ENCODE measurements at places on chromosomes 16 and 17.

DNA sequence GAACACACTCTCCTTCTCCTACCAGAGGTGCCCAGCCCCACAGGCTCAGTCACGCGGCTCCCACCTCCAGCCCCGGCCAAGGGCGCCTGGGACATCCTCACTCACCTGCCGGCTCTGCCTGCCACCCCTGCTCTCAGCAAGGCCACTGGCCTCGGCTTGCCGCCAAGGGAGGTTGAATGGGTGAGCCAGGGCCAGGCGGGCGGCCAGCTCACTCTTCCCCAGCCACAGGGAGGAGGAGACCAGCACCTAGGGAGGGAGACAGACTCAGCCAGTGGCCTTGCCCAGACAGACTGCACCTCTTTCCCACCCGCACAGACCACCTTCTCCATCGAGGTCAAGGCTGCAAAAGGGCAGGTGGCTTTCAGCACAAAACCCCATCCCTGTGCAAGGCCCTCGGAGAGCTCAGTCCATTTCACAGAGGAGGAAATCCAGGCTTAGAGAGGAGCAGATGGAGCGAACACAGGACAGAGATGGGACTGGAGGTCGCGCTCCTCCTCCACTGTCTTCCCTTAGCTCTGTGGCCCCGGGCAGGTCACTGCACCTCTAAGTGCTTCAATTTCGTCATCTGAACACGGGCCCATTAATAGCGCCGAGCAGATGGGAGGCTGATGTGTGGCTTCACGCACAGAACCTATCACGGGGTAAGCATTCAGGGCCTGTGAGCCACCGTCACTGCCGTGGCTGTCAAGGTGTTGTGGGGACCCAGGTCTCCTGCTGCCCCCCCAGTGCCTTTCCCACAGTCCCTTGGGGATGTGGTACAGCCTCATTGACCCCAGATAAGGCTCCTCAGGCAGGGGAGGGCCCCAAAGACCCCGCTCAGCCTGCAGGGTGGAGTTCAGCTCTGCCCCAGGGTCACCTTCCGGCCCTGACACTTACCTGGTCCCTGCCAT, 56.1 kb downstream of the RMI2 start:
- DNase-seq, result no peak

DNA sequence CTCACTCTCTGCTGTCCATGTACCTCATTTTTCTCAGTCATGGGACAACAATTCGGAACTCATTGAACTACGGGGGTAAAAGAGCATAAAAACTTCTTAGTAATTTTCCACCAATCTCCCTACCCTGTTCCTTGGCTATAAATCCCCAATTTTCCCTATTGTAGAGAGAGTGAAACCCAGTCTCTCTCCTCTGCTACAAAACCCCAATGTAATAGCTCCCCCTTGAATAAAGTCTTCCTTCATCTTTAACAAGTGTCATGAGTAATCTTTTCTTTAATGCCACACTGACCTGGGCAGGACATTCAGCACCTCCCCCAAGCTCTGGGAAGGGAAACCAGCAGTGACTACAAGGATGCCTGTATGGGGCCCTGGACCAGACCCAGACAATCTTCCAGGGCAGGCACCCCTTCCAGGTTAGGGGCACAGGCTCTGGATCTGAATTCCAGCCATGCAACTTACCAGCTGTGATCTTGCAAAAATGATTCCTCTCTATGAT, 10.2 kb upstream of the EIF1 start:
- no peak for DNase-seq

DNA sequence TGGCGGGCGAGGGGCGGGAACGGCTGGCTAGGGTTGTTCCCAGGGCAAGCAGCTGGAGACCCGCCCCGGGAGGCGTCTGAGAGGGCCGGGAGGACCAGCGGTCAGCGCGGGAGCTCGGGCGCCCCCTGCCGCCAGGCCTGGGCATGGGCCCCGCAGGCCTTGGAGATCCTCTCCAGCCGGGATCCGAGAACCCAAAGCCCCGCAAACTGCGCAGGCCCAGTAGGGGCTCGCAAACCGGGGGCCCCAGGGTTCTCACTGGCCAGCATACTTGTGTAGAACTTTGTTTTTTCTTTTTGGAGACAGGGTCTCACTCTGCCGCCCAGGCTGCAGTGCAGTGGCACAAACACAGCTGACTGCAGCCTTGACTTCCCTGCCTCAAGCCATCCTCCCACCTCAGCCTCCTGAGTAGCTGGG, 20.8 kb upstream of the ZNF423 start:
- no peak for DNase-seq

DNA sequence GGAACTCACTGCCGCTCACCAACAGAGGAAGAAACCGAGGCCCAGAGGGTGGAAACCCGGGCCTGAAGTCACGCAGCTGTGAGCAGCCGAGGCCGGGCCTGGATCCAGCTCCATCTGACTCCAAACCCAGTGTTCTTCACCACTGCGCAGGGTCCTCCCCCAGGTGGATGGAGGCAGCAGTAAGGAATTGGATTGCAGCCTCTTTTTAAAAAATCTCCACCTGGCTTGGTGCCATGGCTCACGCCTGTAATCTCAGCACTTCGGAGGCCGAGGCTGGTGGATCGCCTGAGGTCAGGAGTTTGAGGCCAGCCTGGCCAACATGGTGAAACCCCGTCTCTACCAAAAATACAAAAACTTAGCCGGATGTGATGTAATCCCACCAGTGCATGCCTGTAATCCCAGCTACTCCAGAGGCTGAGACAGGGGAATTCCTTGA, 177.2 kb downstream of the FOXL1 start:
- DNase-seq, result no peak

GRCh38 chr16:75342308-75342811, 90.9 kb upstream of the BCAR1 start:
- no peak for DNase-seq

DNA sequence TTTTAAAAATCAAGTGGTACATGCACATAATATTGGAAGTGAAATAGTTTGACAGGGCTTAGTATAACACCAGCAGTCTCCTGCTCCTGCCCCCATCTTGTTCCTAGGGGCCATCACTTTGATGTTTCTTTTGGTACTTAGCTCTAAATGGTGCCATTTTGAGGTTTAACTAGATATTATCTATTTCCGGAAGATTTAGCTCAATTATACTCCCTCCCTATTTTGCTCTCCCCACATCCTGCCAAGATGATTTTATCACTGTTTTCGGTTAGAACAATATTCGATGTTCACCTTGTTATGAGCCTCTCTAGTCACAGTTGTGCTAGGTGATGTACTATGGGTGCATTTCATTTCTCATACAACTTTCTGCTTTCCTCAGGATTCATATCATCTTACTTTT, 20.0 kb upstream of the SLC35G3 start:
- DNase-seq, result no peak

DNA sequence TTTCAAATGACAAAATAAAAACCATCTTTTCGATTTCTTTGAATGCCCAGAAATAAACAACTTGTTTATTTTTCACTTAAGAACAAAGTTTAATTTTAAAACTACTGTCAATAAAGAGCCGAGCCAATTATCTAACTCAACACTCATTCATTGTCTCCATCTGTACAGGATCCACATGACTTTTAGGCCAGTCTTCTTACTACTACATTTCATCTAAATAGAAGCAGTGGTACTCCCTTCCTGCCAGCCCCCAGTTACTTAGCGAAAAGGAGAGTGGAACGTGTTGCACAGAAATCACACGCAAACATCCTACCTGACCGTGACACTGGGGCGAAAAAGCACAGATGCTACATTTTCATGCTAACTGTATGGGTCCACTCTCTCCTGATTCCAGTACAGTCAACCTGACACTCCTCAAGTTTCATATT, 1.2 kb downstream of the GNA13 start:
- DNase-seq, result no peak

GRCh38 chr17:81667754-81668153, 1.2 kb downstream of the CCDC137 start:
- no peak for DNase-seq

DNA sequence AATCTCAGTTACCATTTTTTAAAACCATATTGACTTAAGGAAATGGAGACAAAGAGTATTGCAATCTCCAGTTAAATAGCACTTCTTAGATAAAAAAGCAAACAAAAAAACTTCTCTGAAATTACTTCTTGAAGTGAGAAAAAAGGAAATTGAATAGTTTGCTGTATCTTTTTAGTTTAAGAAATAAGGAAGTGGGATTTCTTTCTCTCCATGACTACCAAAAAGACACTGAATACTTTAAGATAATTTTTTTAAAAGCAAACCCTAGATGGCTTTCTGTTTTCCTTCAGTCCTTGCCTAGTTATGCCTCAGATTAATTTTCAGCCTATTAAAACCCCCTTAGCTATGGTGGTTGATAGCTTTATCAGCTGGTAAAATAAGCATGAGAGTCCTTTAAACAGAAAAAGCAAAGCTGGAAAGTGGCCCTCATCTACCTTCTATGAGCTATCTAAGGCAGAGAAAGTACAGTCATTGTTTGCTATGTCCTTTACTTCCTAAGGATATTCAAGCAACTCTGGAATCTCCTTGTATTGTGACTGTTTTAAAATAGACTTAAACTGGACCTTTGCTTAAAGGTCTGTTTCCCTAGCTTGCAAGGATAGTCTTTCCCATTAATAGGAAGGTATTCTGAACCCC, 28.6 kb downstream of the TPPP3 start:
- DNase-seq, result peak; percentile 36

DNA sequence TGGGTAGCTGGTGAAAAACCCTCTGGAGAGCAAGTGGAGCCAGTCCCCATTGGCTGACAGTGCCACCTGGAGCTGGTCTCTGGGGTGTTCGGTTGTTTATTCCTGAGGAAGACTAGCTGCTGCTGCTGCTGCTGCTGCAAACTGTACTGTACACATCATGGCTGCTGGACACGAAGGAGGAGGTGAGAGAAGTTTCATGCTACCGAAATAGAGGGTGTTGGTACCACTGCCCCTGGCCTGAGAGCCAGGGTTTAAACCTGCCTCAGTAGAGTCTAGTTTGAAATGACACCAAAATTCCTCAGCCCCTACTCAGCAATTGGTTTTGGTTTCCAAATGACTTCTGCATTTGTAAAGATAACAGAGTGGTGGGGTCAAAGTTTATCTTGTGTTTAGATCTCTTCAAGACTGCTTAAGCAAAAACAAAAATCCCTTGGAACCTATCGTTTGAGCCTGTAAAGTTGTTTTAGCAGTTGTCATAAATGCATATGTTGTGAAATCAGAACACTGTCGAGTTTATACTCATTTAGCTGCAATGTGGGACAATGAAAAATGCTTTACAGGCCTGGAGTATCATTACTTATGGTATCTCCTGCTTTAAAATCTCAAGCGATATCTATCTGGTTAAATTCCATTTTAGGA, 40.8 kb downstream of the CYB5B start:
- DNase-seq, result no peak

GRCh38 chr17:75623386-75623785, 9.8 kb upstream of the SMIM5 start:
- no peak for DNase-seq

DNA sequence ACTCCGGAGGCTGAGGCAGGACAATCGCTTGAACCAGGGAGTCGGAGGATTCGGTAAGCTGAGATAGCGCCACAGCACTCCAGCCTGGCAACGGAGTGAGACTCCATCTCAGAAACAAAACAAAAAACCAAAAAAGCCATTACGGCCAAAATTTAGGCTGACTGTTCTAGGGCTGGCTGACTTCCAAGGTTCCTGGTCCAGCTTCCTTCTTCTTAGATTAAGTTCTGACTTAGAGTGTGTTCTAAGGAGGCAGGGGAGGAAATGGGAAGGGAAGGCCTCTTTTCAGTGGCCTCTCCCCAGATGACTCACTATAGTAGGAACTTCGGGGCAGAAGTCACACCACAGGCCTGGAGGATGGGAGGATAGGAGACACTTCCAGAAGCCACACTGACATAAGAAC, 27.7 kb upstream of the CLEC18B start:
- DNase-seq, result no peak

GRCh38 chr17:72702136-72702735, 390.3 kb downstream of the SLC39A11 start:
- DNase-seq, result no peak

DNA sequence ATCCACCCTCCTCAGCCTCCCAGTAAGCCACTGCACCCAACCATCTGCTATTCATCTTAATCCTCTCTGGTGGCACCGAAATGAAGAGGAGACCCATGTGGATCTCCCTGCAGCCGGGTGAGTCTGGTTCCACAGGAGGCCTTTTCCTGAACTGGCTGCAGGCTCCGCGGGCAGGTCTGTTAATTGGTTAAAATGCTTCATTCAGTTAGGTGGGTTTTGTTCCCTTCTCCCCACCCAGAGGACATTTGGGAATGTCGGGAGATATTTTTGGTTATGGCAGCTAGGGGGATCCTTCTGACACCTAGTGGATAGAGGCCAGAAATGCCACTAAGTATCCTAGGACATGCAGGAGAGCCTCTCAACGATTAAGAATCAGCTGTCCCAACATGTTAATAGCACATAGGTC, 16.7 kb downstream of the C16orf54 start:
- DNase-seq, result no peak

DNA sequence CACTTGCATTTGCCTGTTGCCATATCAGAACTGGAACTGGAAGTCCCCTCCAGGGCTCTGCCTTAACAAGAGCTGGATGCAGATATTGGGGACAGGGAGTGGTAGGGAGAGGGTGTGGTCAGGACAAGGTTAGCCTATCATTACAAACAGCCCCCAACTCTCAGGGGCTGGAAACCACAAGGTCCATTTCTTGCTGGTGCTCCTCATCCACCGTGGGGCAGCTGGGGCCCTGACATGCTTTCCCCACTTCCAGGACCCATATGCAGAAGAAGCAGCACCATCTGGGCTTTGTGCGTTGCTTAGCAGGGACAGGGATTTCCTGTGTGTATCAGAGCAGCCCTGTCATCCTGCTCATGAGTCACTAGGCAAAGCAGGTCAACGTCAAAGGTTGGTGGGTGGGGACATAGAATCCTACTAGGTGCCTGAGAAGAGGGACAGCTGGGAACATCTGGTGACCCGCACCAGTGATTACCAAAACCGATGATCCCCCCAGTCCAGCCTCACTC, 26.9 kb downstream of the RGS9 start:
- DNase-seq, result no peak

- DNase-seq, result no peak
Measured at GRCh38 chr16:75506574-75506973, 11.3 kb upstream of the CHST6 start.

DNA sequence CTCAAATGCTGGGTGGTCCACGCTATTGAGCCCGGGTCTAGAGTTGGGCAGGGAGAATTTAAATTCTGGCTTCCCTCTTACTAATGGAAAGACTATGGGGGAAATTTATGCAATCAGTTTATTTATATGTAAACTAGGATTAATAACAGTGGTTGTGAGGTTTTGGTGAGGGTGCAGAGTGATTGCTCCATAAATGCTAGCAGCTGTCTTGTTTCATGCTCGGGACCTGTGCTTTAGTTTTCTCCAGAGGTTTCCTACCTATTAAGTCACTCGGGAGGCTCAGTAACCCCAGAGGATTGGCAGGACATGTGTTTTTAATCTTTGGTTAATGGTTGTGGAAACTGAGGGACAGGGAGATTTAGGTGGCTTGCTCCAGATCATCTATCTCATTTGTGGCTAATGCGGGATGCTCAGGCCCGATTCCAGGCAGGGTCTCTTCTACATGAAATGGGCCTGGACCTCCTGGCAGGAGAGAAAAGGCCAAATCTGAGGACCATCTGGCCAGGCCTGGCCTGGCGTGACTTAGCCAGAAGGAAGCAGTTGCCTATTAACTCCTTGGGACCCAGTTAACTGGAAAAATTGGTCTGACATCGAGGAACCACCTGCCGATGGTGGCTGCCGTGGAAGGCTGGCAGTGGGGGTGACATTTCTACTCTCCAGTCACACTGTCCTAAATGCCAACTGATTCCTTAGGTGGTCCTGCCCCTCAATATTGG, 2.1 kb downstream of the PRCD start:
- no peak for DNase-seq

GRCh38 chr16:79801646-79802045, 201.1 kb upstream of the MAF start:
- no peak for DNase-seq
